ENCODE measurements at places on chromosomes 6 and 20. TPM values are rescaled to one million over a fixed set of nuclear protein-coding genes. Genes with fewer than 3 reads are reported as not detected.

- H3K27ac ChIP-seq, result no peak overlapping the region
- no peaks in the 10 kb centered on the region for H3K36me3 ChIP-seq
- no peak for DNase-seq
- H3K4me3 ChIP-seq, result no peak overlapping the region
- H3K4me1 ChIP-seq, result no peaks in the 10 kb centered on the region
Measured at GRCh38 chr6:114249522-114249921, 93.3 kb downstream of the HS3ST5 start.

GRCh38 chr20:22403022-22403631 lies 181.2 kb downstream of the FOXA2 start:
- no peak overlapping the region for H3K4me3 ChIP-seq
- H3K4me1 ChIP-seq, result no peaks in the 10 kb centered on the region
- H3K36me3 ChIP-seq, result no peaks in the 10 kb centered on the region
- no peak for DNase-seq

- H3K36me3 ChIP-seq, result no peaks in the 10 kb centered on the region
- H3K27me3 ChIP-seq, result no peaks in the 10 kb centered on the region
- DNase-seq, result no peak
Measured at GRCh38 chr6:168301648-168302398, 17.8 kb downstream of the DACT2 start.

DNA sequence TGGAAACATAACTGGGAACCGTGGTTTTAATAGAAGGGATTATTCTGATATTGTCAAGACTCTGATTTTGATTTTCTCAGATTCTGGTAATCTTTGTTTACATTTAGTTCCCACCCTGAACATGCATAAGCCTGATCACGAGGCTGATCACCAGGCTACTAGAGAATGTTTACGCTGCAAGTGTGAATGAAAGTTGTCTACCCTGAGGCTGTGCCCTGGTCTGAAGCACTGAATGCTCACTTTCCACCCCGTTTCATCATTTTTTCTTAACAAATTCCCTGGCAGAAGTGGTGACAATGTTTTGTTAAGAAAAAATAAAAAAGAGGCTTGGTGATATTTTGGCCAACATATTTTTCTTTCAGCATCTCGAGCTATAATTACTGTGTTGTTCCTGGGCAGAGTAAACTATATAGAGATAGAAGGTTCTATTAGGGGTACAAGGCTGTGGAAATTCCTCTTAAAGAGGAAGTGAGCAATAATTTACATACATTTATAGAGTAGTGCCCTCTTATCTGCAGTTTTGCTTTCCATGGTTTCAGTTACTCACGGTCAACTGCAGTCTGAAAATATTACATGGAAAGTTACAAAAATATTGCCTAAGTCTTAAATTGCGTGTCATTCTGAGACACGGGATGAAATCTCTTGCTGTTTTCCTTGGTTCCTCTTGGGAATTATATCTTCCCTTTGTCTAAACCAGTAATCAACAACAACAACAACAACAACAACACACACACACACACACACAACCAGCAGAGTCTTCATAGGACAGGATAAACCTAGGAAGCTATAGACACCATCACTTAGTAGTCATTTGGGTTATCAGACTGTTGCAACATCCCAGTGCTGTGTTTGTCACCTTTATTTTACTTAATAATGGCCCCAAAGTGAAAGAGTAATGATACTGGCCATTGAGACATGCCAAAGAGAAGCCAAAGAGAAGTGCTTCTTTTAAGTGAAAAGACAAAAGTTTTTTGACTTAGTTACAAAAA lies 566.6 kb upstream of the CITED2 start:
- H3K4me3 ChIP-seq, result no peak overlapping the region
- H3K36me3 ChIP-seq, result no peaks in the 10 kb centered on the region
- H3K27ac ChIP-seq, result no peak overlapping the region

- H3K4me3 ChIP-seq, result no peak overlapping the region
- no peaks in the 10 kb centered on the region for H3K4me1 ChIP-seq
- H3K27me3 ChIP-seq, result no peaks in the 10 kb centered on the region
- DNase-seq, result no peak
Measured at GRCh38 chr6:142470421-142470820, 168.6 kb downstream of the ADGRG6 start.

- no peaks in the 10 kb centered on the region for H3K36me3 ChIP-seq
- DNase-seq, result no peak
- no peak overlapping the region for H3K4me3 ChIP-seq
- H3K4me1 ChIP-seq, result peaks cover 31% of the 10 kb centered on the region
- H3K27ac ChIP-seq, result no peak overlapping the region
Measured at GRCh38 chr20:62980380-62980960, 26.3 kb downstream of the BHLHE23 start.

DNA sequence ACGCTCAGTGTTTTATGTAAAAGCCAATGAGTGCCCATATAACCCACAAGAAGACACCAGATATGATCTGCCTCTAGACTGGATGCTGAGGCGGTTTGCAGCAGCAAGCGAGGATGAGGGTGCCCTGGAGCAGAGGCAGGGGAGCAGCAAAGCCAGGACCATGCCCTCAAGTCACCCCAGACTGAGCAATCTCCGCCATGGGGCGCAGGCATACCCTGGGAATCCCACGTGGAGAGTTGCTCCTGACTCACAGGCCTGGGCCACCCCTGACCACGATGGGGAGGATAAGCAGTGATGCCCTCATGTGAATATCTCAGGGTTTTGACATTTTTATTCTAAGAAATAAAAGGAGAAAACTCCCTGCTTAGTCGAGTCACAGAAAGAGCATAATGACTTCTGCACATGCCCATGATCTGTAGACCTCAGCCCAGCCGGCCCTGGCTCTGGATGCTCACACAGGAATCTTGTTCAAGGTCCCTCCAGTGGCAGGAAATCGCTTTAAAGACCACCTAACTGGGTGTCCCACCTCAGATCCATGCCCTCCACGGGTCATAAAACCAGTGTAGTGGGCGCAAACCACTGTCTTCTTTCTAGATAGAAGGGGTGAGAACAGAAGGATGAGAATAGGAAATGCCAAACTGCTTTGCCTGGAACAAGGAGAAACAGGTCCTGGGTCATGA lies 138.3 kb upstream of the SNX9 start:
- no peak overlapping the region for H3K27ac ChIP-seq
- H3K27me3 ChIP-seq, result no peaks in the 10 kb centered on the region
- H3K4me1 ChIP-seq, result no peaks in the 10 kb centered on the region
- DNase-seq, result no peak
- no peak overlapping the region for H3K4me3 ChIP-seq
- H3K36me3 ChIP-seq, result no peaks in the 10 kb centered on the region

DNA sequence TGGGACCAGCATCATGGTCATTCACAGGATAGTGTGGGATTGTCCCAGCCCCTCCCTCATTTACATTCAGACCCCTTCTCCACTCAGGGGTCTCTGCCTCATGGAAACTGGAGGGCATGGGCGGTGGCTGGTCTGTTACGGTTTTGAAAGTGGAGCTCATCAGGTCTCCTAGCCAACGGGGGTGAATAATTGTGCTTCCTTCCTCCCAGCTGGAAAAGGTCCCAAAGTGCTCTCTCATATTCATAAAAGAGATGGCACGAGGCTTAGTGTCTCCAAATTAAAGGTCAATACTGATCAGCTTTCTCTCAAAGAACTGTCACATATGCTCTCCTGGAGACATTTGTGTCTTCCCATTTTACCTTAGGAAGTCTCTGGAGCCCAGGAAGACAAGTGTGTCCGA lies 19.9 kb downstream of the JARID2 start:
- H3K27ac ChIP-seq, result no peak overlapping the region
- H3K4me3 ChIP-seq, result no peak overlapping the region
- no peaks in the 10 kb centered on the region for H3K27me3 ChIP-seq
- DNase-seq, result no peak

DNA sequence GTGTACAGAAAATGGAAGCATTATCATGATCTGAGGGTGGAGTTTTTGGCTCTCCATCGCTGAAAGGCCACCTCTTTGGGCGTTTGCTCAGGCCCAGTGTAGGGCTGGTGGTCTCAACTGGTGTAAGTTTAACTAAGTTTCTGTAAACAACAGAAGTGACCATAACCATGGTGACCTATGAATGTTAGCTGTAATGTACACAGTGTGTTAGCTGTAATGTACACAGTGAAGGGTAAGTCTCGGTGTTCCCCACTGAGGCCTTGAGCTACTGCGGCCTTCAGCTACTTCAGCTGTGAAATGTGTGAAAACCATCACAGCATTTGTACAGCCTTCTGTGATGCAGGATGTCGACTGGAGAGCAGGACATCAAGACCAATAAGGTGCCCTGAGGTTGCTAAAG lies 185.2 kb downstream of the MYLK4 start:
- no peaks in the 10 kb centered on the region for H3K4me1 ChIP-seq
- no peaks in the 10 kb centered on the region for H3K36me3 ChIP-seq
- no peak overlapping the region for H3K27ac ChIP-seq
- H3K27me3 ChIP-seq, result no peaks in the 10 kb centered on the region

GRCh38 chr6:14380901-14381828 lies 263.6 kb downstream of the CD83 start:
- no peaks in the 10 kb centered on the region for H3K36me3 ChIP-seq
- no peak for DNase-seq
- no peaks in the 10 kb centered on the region for H3K27me3 ChIP-seq
- H3K27ac ChIP-seq, result no peak overlapping the region

DNA sequence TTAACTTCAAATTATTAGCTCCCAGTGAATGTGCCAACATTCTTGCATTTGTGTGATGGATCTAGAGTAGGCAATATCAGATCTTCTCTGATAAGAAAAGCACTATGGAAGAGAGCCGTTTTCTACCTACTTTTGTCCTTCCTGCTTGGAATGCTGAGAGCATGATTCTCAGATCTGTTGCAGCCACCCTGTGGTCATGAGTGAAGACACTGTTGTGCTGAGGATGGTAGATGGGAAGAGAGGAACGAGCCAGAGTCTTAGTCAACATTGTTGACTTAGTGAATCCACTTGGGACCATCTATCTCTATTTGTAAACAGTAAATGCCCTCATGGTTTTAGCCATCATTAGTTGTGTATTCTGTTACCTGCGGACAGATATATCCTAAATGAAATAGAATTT lies 202.6 kb downstream of the CD109 start:
- no peaks in the 10 kb centered on the region for H3K27me3 ChIP-seq
- no peak overlapping the region for H3K4me3 ChIP-seq
- no peaks in the 10 kb centered on the region for H3K4me1 ChIP-seq
- H3K27ac ChIP-seq, result no peak overlapping the region

DNA sequence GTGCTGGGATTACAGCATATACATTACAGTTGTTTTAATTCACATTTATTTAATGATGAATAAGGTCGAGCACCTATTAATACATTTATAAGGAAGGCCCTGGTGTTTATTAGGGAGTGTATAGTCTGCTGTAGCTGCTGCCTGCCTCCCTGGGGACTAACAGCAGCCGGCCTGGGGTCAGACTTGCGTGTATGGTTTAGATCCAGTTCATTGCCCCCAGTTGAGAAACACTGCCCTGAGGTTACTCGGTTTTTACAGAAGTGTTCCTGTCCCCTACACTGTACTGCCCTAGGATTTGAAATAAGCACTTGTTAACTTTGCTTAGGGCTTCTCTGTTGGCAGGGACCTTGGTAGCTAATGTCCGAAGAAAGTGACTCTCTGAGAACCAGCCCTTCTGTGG lies 4.0 kb downstream of the TTPAL start:
- H3K4me1 ChIP-seq, result peaks cover 12% of the 10 kb centered on the region
- no peak overlapping the region for H3K4me3 ChIP-seq
- H3K27me3 ChIP-seq, result no peaks in the 10 kb centered on the region
- no peak overlapping the region for H3K27ac ChIP-seq
- no peak for DNase-seq

GRCh38 chr6:33702345-33702977 lies 9.0 kb downstream of the UQCC2 start:
- peaks cover 6% of the 10 kb centered on the region for H3K36me3 ChIP-seq
- H3K27me3 ChIP-seq, result no peaks in the 10 kb centered on the region
- H3K4me3 ChIP-seq, result no peak overlapping the region
- no peak for DNase-seq
- H3K27ac ChIP-seq, result no peak overlapping the region

DNA sequence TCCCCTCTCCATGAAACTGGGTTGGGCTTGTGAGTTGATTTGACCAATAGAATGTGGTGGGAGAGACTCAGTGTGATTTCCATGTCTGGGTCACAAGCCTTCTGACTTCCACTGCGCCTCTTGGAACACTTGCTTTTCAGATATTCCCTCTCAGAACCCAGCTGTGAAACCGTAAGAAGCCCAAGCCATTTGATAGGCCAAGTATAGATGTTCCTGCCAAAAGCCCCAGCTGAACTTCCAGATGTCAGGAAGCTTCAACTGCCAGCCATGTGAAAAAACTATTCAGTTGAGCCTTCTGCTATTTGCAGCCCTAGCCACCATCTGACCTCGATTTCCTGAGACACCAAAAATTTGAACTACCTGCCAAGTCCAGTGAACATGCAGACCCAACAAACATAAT lies 387.8 kb upstream of the GJE1 start:
- DNase-seq, result no peak
- no peak overlapping the region for H3K27ac ChIP-seq
- no peak overlapping the region for H3K4me3 ChIP-seq
- no peaks in the 10 kb centered on the region for H3K36me3 ChIP-seq
- H3K27me3 ChIP-seq, result no peaks in the 10 kb centered on the region
- H3K4me1 ChIP-seq, result no peaks in the 10 kb centered on the region

DNA sequence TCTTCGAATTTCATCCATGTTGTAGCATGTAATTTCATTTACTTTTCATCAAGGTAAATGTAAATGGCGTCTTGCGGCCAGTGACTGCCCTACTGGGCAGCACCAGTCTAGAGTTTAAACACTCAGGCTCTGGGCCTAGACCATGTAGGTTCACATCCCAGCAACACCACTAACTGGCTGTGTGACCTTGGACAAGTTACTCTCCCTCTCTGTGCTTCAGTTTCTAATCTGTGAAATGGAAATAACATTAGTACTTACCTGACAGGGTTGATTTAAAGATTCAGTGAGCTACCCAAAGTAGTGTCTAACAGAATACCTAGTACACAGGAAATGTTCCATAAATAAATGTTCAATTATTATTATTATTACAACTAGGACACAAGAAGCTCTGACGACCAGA lies 29.3 kb downstream of the PDRG1 start:
- no peak for DNase-seq
- H3K4me3 ChIP-seq, result no peak overlapping the region
- H3K27me3 ChIP-seq, result no peaks in the 10 kb centered on the region
- no peak overlapping the region for H3K27ac ChIP-seq
- H3K36me3 ChIP-seq, result no peaks in the 10 kb centered on the region
- no peaks in the 10 kb centered on the region for H3K4me1 ChIP-seq

DNA sequence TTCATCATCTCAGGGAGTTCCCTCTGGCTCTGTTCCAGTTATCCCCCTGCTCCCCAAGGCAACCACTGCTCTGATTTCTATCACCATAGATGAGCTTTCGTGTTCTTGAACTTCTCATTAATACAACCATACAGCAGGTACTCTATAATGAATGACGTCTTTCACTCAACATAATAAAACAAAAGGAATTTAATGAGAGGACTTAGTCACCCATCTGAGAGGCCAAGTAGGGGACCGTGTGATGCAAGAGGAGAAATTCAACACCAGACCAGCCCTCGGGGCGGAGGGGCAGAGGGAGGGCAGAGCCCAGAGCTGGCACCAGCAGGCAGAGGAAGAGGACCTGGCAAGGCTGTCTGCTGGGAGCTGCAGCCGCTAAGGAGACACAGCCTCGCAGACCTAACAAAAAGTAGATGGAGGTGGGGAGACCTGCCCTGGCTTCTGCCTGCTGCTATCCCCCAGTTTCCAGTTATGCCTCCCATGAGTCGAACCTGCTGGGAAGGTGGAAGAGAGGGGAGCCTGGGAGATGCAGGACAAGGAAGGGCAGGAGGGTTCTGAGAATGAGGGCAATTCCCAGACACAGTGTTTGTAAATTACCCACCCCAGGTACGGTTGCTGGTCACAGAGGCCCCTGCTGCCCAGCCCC lies 13.8 kb downstream of the CCN5 start:
- H3K27ac ChIP-seq, result no peak overlapping the region
- no peaks in the 10 kb centered on the region for H3K27me3 ChIP-seq
- DNase-seq, result no peak
- H3K4me3 ChIP-seq, result no peak overlapping the region

The CDKAL1 gene
- 25.0 TPM for total RNA-seq

Measured in naive thymus-derived CD4-positive, alpha-beta T cell (primary cell).